Bronchial epithelial cell (primary cell): ENCODE measurements at places on chromosomes 2 and 18. TPM values are rescaled to one million over a fixed set of nuclear protein-coding genes. Genes with fewer than 3 reads are reported as not detected.

Gene RIT2
- not detected in 2 replicates for total RNA-seq

- peak; percentile 55 for DNase-seq
These were observed 251.5 kb downstream of the GPD2 start for GRCh38 chr2:156687715-156688114.

DNA sequence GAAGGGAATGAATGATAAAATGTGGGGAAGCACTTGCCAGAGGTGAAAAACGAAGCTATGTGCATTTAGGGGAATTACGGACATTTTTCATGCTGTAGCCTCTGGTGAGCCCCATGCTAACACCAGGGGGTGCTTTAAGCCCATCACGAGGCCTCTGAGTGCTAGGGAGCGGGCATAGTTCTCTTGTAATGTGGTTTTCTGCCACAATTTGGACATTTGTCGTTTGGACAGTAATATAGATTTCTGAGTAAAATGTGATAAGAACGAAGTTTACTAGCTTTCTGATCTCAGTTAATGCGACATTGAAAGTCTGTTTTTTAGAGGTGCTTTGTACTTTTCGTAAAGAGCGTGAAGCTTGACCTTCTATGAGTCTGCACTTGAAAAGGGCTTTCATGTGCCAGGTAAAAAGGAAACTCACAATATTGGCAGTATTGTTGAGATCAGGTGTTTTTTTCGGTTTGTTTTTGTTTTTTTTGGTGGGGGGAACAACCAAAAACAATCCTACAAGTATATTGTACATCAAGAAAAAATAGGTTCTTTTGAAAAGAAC is 50.6 kb downstream of the TRAF3IP1 start:
- DNase-seq: peak; percentile 52

Gene PSMA8
- not detected in 2 replicates for total RNA-seq

GRCh38 chr2:128406736-128407554 is 88.3 kb upstream of the HS6ST1 start:
- no peak for DNase-seq
